Tongue (tissue), 3 donors: ENCODE measurements at places on chromosomes 7 and 10. TPM values are rescaled to one million over a fixed set of nuclear protein-coding genes. Genes with fewer than 3 reads are reported as not detected.
A peak's percentile ranks its signal among the peaks of the same experiment; 100 is the strongest.

GRCh38 chr10:82211346-82211745 lies 336.4 kb downstream of the NRG3 start:
- peak; percentile 35 for DNase-seq

- no peak for DNase-seq
These were observed 185.2 kb downstream of the DYNC1I1 start for GRCh38 chr7:95957510-95957909.

DNA sequence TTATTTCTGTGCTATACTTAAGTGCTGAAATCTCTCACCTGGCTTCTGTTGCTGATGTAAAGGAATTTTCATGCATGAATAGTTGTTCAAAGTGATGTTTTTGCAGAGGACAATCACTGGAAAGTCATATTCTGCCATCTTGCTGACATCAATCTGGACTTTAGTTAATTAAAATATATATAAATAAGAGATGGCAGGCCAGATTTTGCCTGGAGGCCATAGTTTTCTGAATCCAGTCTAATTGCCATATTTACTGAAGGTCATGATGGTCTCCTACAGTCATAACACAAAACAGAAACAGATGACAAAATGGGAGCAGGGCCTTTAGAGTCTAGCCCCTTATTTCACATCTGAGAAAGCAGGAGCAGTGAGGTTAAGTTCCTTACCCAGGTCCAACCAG lies 228.2 kb downstream of the HPSE2 start:
- no peak for DNase-seq

DNA sequence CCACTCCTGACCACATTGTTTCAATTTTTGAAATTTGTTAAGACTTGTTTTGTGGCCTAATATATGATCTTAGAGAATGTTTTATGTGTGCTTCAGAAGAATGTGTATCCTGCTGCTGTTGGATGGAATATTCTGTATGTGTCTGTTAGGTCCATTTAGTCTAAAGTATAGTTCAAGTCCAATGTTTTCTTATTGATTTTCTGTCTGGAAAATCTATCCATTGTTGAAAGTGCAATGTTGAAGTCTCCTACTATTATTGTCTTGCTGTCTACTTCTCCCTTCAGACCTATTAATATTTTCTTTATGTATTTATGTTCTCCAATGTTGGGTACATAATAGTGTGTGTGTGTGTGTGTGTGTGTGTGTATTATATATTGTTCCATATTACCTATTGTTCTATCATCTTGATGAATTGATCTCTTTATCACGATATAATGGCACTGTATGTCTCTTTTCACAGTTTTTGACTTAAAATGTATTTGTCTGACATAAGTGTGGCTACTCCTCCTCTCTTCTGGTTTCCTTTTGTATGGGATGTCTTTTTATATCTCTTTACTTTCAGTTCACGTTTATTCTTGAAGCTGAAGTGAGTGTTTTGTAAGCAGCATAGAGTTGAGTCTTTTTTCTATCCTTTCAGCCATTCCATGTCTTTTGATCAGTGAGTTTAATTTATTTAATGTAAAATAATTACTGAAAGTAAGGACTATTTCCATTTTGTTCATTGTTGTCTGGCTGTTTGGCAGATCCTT lies 61.3 kb downstream of the AKR1D1 start:
- no peak for DNase-seq

DNA sequence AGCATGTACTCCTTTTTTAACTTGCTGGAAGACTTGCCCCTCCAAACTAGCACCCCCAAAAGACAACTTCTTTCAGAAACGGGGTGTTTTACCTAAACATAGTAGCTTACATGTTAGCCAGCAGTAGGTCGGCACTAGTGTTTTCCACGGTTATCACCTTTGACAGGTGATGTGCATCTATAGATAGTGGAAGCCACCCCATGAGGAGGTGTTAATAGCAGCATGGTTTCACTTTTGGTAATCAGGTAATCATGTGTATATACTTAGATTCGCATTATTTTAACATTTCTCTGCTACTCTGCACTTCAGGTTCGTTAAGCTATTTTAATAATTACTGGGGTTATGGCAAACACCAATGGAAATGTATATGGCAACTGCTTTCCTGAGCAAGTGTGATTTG lies 17.6 kb downstream of the SRI start:
- DNase-seq = no peak

DNA sequence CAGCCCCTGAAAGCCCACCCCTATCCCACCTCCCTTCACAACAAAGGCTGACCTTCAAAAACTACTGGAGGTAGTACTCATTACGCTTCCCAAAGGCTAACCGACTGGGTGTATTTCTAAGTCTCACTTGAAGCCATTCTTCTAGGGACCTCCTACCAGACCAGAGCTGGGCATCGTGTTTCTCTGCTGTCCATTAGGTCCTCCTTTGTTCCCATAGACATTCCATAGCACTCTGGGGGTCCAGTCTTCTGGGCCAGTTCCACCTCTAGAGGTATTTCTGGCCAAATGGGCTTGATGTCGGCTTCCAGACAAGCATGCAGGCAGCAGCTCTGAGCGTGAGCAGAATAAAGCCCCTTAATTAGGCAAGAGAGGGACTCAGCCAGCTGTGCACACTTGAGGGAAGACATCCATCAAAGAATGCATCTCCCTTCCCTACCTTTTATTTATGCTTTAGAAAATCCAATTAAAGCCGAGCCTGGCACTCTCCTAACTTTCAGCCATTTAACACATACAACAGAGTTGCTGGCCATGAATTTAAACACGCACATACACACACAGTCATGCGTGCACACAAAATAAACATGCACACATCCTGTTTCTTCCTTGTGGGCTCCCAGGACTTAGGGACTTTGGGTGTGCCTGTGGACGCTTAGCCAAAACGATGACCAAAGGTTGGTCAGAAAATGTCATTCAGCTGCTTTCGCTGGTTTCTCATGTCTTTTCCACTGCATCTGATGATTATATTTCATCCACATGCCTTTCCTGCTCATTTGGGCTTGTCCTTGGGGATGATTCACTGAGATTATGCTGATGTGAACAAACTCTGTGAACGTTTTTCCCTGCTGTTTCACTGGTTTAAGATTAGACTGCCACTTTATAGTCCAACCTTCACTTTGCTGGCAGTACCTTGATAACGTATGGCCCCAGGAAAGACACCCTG lies 362.0 kb upstream of the NFE2L3 start:
- peak; percentile 73 for DNase-seq

DNA sequence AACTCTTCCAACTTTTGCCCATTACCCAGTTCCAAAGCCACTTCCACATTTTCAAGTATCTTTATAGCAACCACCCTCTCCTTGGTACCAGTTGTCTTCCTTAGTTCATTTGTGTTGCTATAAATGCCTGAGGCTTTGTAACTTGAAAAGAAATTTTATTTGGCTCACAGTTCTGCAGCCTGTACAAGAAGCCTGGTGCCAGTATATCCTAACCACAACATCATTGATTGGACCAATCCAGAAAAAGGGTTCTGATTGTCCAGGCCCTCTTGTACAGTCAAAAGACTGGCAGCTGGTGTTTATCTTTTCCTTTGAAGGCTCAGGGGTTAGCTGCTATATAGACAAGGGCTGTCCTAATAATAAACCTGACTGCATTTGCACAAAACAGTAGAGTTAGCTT lies 21.1 kb upstream of the ABCC2 start:
- no peak for DNase-seq

The ABCA13 gene
- 0.72 TPM for total RNA-seq

The DMBT1 gene
- total RNA-seq = 272 TPM
